ENCODE measurements at places on chromosomes 12 and 14. TPM values are rescaled to one million over a fixed set of nuclear protein-coding genes. Genes with fewer than 3 reads are reported as not detected.
A peak's percentile ranks its signal among the peaks of the same experiment; 100 is the strongest.

Gene DLGAP5
- total RNA-seq: 0.29 TPM

DNA sequence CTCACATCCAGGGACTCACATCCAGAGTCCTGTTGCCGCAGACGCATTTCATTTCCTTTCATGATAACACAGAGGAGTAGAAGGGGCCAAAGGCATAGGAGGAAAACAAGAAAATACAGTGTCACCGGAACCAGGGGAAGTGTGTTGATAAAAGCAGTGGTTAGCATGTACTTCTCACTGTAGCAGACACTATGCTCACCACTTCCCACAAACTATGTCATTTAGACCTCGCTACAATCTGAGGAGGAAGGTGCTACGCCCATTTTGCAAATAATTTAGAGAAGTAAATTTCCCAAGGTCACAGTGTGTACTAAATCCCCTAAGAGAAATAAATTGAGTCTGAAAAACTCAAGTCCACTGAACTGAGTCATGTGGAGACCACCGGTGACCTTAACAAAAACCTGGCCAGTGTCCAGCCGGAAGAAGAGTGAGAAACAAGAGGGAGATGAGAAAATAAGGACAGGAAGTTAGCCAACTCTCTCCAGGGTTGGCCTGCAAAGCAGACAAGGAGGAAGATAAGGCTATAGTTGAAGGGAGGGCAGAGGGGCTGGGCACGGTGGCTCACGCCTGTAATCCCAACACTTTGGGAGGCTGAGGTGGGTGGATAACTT, 25.8 kb upstream of the TMCC3 start:
- DNase-seq: peak; percentile 73

Gene CLIP1
- total RNA-seq: 124 TPM

DNA sequence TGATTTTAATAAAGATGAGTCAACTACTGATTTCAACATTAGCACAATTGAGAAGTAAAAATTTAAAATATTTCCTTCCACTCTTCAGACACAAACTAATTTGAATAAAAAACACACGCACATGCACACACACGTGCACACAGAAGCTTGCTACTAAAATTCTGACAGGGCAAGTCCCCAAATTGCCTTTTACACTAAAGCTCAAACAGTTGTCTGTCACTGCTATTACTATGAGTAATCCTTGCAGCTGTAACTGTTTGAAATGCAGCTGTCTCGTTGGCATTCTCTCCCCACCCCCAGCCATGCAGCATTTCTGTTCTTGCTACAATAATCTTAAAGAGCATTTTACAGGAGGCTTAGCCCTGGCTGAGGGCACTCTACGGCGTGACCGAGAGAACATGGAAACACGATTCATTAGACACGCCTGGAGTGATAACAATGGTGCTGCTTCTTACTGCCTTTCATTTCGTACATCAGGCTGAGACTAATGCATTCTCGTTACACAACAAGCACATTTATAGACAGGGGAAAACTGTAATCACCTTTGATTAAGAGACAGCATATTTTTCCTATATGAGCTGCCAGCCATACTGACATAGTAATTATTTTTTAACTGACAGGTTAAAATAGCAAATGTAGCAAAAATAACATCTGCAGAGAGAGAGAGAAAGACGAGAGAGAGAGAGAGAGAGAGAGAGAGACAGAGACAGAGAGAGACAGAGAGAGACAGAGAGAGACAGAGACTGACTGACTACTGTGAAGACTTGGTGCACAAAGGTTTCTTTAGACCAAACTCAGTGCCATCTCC, 153.8 kb downstream of the MED13L start:
- DNase-seq: no peak

DNA sequence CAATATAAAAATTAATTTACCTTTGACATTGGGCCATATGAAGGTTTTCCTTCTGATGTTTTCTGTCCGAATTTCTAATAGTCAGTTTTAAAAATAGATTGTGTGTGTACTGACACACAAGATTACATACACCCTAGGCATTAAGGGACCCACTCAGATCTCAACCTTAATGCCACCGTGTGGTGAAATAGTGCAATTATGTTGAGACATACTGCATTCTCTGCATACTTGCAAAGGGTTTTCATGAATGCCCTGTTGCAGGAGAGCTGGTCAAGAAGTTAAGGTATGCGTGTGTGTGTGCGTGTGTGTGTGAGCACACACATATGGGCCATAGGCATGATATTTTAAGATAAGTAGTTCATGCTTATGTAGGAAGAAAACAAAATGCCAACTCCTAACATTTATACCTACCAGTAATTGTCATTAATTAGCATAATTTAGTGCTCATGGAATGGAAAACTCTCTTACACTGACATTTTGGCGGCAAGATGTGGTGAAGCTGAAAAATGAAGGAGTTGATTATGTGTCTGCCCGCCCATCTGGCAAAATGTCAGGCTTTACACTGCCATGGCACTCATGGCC, 58.8 kb downstream of the PIK3C2G start:
- no peak for DNase-seq

Gene CRIP1
- 192 TPM for total RNA-seq

GRCh38 chr12:101074940-101075680, 134.9 kb downstream of the SLC5A8 start:
- no peak for DNase-seq

DNA sequence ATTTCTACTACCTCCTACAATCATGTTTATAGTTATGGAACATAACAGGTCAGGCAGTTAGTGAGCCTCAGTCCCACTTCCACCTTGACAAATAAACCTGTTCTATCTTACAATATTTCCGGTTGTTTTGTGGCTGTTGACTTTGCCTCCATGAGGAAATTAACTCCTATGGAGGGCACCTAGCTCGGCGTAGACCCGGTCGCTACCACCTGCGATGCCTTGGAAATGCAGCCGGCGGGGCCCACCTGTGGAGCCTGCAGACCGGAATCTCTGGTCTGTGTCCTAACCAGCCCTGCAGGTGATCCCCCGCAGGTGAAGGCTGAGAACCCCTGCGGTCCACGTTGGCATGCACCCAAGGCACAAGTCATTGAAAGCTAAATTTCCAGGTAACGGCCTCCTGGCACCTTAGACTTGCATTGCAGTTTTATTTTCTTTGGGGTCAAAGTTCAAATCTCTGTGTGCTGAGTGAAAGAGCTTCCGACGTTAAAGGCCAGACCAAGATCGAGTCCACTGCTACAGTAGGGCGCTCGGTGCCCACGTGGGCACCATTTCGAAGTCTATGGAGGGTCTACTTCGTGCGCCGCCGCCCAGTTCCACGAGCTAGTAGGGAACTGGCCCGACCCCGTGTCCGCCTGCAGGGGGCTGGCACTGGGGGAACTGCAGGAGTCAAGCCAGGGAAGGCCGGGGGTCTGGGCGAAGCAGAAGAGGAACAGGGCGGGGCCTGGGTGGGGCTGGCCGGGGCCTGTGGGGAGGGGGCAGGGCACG, 782 bp upstream of the PIWIL1 start:
- no peak for DNase-seq

Gene TAS2R7
- total RNA-seq: not detected

Gene KRT74
- not detected for total RNA-seq

GRCh38 chr12:94762259-94762942, 112.0 kb upstream of the TMCC3 start:
- no peak for DNase-seq

Gene CACNA2D4
- 1.7 TPM for total RNA-seq

Gene TCTN1
- total RNA-seq: 33.1 TPM

GRCh38 chr14:90552465-90553297, 155.9 kb downstream of the CALM1 start:
- DNase-seq: no peak

- no peak for DNase-seq
These were observed 3.8 kb downstream of the PZP start for GRCh38 chr12:9204380-9204779.

DNA sequence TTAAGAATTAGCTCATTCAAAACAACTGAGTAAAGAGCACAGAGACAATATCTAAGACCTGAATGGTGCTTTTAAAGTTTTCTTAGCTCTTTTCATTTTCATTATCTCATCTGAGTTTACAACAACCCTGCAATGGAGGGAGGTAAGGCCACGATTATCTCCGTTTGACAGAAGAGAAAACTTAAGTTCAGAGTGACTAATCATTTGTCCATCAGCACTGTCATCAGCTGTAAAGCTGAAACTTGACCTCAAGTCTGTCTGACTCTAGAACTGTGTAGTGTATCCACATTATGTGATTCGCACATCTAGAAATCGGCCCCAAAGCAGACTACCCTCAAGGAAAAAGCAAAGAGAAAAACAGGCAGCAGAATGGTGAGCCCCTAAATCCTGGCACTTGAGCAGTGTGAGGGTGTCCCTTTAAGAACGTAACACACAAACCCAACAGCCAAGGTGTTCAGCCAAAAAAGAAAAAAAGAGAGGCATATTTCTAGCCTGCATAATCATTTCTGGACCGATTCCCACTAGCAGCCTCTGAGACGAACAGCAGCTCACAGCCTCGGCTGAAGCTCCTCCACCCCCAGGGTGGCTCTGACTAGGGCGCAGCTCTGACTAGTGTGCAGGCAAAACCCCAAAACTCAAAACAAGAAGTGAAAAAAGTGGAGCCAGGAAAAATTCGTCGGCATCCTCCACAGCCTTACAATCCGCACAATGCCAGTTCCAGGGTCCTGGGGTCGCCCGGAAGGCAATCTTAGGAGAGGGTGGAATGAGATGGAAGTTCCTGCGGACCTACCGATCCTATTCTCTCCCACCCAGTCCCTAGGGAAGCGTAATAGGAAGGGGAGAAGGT, 1.6 kb downstream of the STXBP6 start:
- DNase-seq: peak; percentile 61

- no peak for DNase-seq
These were observed 13.8 kb downstream of the EXOC5 start for GRCh38 chr14:57254884-57255283.

GRCh38 chr12:115320451-115320850, 636.5 kb upstream of the TBX3 start:
- no peak for DNase-seq

GRCh38 chr12:45725631-45726602, 3.6 kb upstream of the ARID2 start:
- DNase-seq: no peak

DNA sequence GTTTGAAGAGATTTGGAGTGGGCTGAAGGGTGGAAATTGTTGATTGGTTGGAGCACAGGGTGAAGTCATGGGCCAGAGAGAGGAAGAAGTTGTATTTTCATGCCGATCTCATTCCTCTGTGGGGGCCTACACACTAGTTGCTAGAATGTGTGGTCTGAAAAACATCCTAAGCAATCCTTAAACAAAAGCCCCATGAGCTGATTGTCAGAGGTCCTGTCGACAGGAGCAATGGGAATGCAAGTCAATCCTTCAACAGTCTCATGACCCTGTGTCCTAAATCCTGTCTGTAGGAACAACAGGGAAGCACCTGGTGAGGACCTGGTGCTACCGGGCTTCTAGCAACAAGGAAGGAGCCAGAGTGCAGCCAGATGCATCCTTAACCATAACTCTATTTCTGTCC, 324.0 kb upstream of the TMEM132C start:
- DNase-seq: no peak

DNA sequence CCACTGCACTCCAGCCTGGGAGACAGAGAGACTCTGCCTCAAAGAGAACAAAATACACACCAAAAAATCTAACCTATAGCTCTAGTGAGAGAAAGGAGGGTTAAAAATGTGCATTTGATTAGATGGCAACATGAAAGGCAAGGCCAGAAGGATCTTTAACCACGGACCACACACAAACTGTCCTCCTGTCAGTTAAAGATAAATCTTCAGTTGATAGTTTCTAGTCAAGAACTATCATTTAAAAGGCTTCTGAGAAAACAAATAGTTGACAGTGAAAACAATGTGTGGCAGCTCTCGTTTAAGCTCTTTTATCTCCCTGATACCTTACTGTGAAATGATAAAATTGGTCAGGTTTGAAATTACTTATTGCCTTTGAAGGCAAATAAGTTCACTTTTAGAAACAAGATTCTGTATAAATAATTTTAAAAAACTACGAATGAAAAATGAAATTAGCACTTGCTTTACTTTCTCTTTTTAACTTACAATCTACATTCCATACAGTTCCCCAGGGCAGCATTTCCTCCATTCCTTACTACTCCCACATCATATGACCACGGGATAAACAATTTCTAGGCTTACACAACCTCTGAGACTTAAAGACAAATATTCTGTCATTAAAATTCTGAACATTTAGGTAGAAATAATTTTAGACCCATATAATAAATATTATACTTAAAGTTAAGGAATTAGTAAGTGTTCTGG, 71.4 kb upstream of the GNPNAT1 start:
- no peak for DNase-seq

DNA sequence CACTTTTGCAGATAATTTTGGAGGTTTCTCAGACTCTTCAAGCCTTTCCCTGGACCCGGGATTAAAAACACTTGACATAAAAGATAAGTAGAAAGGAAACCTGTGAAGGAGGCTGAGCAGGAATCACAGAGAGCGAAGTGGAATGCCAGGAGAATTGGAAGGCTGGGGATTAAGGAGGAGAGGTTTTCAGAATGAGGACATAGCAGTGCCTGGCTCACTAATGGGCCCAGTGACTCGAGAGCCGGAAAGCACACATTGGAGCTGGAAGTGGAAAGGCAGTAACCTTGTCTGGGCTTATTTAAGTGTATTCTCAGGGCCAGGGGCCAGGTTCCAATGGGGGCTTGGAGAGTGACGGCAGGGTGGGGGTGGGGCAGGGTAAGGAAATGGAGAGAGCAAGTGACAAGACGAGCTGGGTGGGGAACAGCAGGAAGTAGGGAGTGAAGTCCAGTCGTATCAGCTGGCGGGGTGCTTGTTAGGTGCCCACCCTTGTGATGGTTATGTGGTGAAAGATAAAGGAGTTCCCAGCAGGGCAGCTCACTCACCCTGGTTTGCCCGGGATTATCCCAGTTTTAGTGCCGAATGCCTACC, 13.1 kb downstream of the EVL start:
- no peak for DNase-seq

Gene PIGH
- total RNA-seq: 14.2 TPM

Gene ARG2
- total RNA-seq: 0.38 TPM

DNA sequence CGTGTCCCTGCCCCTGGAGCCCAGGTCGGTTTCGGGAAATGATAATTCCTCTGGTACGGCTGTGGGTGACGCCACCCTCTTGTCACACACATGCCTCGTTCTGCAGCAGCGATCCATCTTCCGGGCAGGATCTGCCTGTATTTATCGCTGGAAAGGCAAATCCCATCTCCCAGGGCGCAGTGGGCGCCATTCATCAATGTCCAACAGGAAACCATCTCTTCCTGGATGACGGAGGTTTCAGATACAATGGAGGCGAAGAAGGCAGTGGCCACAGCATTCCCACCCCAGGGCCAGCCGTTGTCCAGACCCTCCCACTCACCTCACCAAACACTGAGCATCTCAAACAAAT, 74.2 kb downstream of the NOC4L start:
- no peak for DNase-seq

Gene SMOC1
- 14.9 TPM for total RNA-seq

- DNase-seq: no peak
These were observed 54.1 kb downstream of the CEP83 start for GRCh38 chr12:94405413-94406116.

GRCh38 chr12:124774054-124774461, 89.6 kb downstream of the SCARB1 start:
- no peak for DNase-seq

GRCh38 chr14:69858801-69859200, 20.4 kb upstream of the SMOC1 start:
- no peak for DNase-seq
